Activated naive CD8-positive, alpha-beta T cell treated with anti-CD3 and anti-CD28 coated beads, Interleukin-2, amount 10 ng/mL, durations not matched to agents 7 days and 5 days (primary cell): ENCODE measurements at places on chromosomes 6 and 20. TPM values are rescaled to one million over a fixed set of nuclear protein-coding genes. Genes with fewer than 3 reads are reported as not detected.

The BMP2 gene
- total RNA-seq, result not detected

The POM121L2 gene
- not detected for total RNA-seq

- H3K36me3 ChIP-seq, result no peaks in the 10 kb centered on the region
- H3K4me1 ChIP-seq, result no peaks in the 10 kb centered on the region
- H3K27me3 ChIP-seq, result no peaks in the 10 kb centered on the region
- no peak for DNase-seq
- no peak overlapping the region for H3K4me3 ChIP-seq
- H3K27ac ChIP-seq, result no peak overlapping the region
These were observed 168.4 kb downstream of the EYS start for GRCh38 chr6:65538644-65539043.

- H3K4me3 ChIP-seq, result peak within 1 kb of the TSS; percentile 94
- H3K27me3 ChIP-seq, result peaks cover 4% of the 10 kb centered on the region
- H3K36me3 ChIP-seq, result peaks cover 9% of the 10 kb centered on the region
- peak within 1 kb of the TSS; percentile 95 for H3K27ac ChIP-seq
- peak; percentile 74 for DNase-seq
These were observed at the start of gene PHF10 for GRCh38 chr6:169724494-169725124. PHF10 (minus strand) TSS chr6:169724500; CDS start chr6:169723931, 569 bp downstream.

GRCh38 chr6:152089992-152090391 is 282.5 kb downstream of the ESR1 start:
- H3K4me1 ChIP-seq, result no peaks in the 10 kb centered on the region
- no peaks in the 10 kb centered on the region for H3K36me3 ChIP-seq
- DNase-seq, result no peak
- H3K27me3 ChIP-seq, result peaks cover 4% of the 10 kb centered on the region
- H3K27ac ChIP-seq, result no peak overlapping the region

GRCh38 chr6:18245079-18245478 is 19.3 kb downstream of the DEK start:
- peaks cover 86% of the 10 kb centered on the region for H3K36me3 ChIP-seq
- H3K4me1 ChIP-seq, result peaks cover 45% of the 10 kb centered on the region
- H3K27me3 ChIP-seq, result no peaks in the 10 kb centered on the region
- no peak overlapping the region for H3K4me3 ChIP-seq
- no peak overlapping the region for H3K27ac ChIP-seq
- DNase-seq, result no peak

DNA sequence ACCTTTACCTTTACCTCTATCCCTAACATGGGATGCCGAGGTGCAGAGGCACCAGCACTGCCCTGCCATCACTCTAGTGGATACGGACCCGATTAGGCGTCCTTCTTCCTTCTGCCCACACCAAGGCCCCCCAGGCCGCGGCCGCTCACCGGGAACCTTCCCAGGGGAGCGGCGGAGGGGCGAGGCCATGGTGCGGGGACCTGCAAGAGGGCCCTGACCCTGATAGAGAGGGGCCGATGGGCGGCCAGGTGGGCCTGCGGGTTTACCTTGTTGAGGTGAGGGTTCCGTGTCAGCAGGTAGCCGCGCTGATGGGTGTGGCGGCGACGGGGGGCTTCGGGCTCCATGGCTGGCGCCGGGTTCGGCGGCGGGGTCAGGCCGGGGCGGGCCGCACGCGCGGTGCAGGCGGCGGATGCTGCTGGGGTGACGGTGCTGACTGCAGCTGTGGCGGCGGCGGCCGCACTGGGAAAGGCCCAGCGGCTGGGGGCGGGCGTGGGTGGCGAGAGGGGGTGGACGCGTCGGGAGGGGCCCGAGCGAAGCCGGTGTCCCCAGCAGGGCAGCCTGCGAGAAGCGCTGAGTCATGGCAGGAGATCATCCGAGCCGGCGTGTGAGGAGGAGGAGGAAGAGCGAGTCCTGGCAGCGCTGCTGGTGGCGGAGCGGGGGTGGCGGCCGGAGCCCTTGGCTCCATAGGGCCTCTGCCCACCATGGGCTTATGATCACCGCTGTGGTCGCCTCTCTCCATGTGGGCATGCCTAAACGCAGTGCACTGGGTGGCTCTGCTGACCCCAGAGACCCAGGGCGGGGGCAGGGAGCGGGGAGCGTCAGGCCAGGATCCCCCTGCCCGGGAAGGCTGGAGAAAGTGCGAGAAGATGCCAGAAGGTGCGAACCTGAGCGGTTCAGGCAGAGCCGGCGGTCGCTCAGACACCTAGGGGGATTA is at the start of gene ME1:
ME1 (minus strand) TSS at position 441 of the 934 bp plus-strand sequence; CDS start at position 344, 97 bp downstream.
- DNase-seq, result peak; percentile 31
- no peaks in the 10 kb centered on the region for H3K36me3 ChIP-seq
- no peaks in the 10 kb centered on the region for H3K4me1 ChIP-seq
- no peak within 1 kb of the TSS for H3K27ac ChIP-seq

DNA sequence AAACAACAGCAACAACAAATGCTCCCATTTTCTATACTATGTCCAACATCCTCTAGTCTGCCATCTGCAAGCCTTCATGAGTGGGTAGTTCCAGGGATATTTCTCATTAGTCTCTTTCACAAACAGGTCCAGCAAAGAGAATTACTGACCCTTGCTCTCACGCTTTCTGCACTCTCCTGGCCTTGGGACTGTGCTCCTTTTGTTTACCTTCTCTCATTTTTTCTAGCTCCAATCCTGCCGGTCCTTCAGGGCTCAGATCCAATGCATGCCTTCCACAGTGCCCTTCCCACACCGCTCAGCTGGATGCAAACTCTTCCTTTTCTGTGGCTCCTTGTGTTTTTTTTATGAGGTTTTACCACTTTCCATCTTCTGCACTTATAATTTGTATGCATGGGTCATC is 47.2 kb downstream of the ADTRP start:
- H3K4me1 ChIP-seq, result peaks cover 39% of the 10 kb centered on the region
- H3K36me3 ChIP-seq, result peaks cover 15% of the 10 kb centered on the region
- H3K27ac ChIP-seq, result peak overlapping the region; percentile 83

GRCh38 chr20:60034231-60035110 is 76.2 kb downstream of the CDH26 start:
- no peaks in the 10 kb centered on the region for H3K36me3 ChIP-seq
- no peak overlapping the region for H3K4me3 ChIP-seq
- no peak overlapping the region for H3K27ac ChIP-seq
- no peak for DNase-seq
- no peaks in the 10 kb centered on the region for H3K4me1 ChIP-seq

- no peak overlapping the region for H3K27ac ChIP-seq
- H3K36me3 ChIP-seq, result peaks cover 13% of the 10 kb centered on the region
- H3K27me3 ChIP-seq, result no peaks in the 10 kb centered on the region
- no peaks in the 10 kb centered on the region for H3K4me1 ChIP-seq
- no peak for DNase-seq
- H3K4me3 ChIP-seq, result no peak overlapping the region
These were observed 227.5 kb downstream of the KCNQ5 start for GRCh38 chr6:72849346-72849745.

- no peak for DNase-seq
- H3K4me3 ChIP-seq, result no peak overlapping the region
- H3K4me1 ChIP-seq, result peaks cover 4% of the 10 kb centered on the region
- no peak overlapping the region for H3K27ac ChIP-seq
- H3K36me3 ChIP-seq, result no peaks in the 10 kb centered on the region
- H3K27me3 ChIP-seq, result no peaks in the 10 kb centered on the region
These were observed 53.7 kb upstream of the TMX4 start for GRCh38 chr20:8073024-8073832.

DNA sequence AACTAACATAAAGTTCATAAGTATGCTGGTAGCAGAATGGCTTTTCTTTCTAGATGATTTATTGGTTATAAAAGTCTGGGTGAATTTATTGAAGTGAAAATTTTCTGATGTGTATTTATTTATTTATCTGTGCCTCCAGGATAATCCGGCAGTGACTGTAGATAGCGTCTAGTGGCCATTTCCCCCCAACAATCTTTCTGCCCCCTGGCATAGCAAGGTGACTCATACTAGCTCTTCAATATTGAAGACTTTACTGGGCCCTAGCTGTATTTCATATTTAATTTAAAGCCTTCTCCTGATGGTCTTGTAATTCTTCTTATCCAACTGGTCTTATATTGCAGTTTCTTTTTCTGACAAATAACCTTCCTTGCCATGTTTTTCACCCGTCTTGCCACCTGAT is 154.1 kb upstream of the SGK1 start:
- no peaks in the 10 kb centered on the region for H3K36me3 ChIP-seq
- no peak overlapping the region for H3K27ac ChIP-seq
- DNase-seq, result no peak
- H3K4me3 ChIP-seq, result no peak overlapping the region

GRCh38 chr20:58781138-58781537 is 69.6 kb downstream of the GNAS-AS1 start:
- no peak overlapping the region for H3K4me3 ChIP-seq
- H3K27ac ChIP-seq, result no peak overlapping the region
- H3K4me1 ChIP-seq, result no peaks in the 10 kb centered on the region
- DNase-seq, result no peak
- H3K27me3 ChIP-seq, result peaks cover 29% of the 10 kb centered on the region
- H3K36me3 ChIP-seq, result no peaks in the 10 kb centered on the region
